ENCODE measurements at places on chromosomes 1 and 21.

GRCh38 chr1:97166626-97167025 lies 445.0 kb downstream of the PTBP2 start:
- no peak for DNase-seq

- DNase-seq = no peak
Observed at GRCh38 chr1:206114692-206115640, 2.2 kb downstream of the AVPR1B start.

GRCh38 chr1:208269338-208269666 lies 25.1 kb upstream of the PLXNA2 start:
- no peak for DNase-seq

GRCh38 chr1:3904843-3905185 lies 4.7 kb upstream of the C1orf174 start:
- no peak for DNase-seq

GRCh38 chr1:184078564-184079249 lies 27.2 kb downstream of the TSEN15 start:
- no peak for DNase-seq

GRCh38 chr1:21251773-21252471 lies 38.3 kb downstream of the ECE1 start:
- DNase-seq = peak; percentile 37

DNA sequence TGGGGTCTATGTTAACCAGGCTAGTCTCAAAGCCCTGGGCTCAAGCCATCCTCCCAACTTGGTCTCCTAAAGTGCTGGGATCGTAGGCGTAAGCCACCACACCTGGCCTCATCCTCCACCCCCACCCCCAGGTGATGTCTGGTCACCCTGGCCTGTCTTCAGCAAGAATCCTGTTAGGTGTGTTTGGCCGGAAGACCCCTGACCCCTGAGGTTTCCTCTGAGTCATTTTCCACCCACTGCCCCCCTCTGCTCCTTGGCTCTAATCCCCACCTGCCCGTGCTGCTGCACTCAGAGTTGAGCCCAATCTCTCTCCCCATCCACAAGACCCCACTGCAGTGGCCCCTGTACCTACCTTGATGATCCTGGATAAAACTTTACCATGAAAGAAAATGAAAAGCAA lies 25.2 kb downstream of the SLC66A1 start:
- no peak for DNase-seq

GRCh38 chr1:228802386-228803220 lies 67.3 kb downstream of the RHOU start:
- DNase-seq = peak; percentile 15

DNA sequence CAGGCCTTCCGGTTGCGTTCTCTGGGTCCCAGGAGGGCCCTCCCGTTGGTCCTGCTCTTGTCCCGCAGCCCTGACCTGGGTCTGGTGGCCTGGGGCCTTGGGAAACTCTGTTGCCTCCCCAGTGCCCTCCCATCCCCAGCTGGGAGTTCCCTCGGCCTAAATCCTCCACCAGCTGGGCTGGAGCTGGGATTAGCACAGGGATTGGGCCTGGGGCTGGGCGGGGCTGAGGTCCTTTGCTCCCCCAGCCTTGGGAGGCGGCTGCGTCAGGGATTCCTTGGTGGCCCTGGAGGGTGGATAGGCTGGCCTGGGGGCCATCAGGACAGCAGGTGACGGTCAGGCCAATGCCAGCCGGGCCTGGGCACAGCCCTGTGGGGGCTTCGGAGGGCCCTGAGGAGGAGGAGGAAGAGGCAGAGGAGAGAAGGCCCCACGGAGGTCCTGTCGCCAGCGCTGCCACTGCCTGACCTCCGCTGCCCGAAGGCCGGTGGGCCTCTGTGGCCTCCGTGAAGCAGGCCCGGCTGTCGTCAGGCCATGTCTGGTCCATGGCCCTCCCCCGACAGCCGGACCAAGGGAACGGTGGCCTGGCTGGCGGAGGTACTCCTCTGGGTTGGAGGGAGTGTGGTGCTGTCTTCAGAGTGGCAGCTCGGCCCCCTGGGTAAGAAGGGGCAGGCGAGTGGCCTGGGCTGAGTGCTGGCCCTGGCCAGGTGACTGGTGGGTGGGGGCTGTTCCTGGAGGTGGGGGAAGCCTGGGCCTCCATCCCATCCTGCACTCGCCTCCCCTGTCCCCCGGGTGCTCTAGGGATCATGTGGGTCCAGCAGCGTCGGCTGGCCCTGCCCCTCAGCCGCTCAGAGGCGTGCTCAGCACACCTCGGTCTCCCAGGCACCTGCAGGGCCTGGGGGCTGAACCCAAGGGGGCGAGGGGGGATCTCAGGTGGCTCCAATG lies at the start of gene PLCH2:
PLCH2 (plus strand) TSS at position 229 of the 939 bp plus-strand sequence; CDS start at position 529, 300 bp downstream.
- no peak for DNase-seq

GRCh38 chr1:58905126-58905490 lies 121.3 kb upstream of the JUN start:
- no peak for DNase-seq

GRCh38 chr1:21365036-21365435 lies 74.8 kb upstream of the ECE1 start:
- DNase-seq = no peak

DNA sequence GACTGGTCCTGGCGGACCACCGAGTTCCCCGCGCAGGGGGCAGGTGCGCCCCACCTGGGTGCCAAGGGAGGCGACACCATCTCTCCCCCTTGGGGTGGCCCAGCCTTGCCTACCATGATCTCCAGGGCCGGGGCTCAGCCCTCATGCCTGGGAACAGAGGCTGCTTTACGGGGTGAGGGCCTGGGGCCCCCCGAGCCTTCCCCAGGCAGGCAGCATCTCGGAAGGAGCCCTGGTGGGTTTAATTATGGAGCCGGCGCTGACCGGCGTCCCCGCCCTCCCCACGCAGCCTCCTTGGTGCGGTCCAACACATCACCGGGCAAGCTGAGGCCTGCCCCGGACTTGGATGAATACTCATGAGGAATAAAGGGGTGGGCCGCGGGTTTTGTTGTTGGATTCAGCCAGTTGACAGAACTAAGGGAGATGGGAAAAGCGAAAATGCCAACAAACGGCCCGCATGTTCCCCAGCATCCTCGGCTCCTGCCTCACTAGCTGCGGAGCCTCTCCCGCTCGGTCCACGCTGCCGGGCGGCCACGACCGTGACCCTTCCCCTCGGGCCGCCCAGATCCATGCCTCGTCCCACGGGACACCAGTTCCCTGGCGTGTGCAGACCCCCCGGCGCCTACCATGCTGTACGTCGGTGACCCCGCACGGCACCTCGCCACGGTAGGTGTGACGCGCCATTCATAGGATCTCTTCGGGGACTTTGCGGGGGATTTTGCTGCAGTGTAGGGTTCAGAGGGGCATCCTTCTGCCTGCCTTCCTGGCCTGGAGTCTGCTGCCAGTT lies 38.2 kb downstream of the TP73 start:
- DNase-seq = peak; percentile 21

GRCh38 chr1:203985676-203986075 lies 87.2 kb upstream of the SOX13 start:
- peak; percentile 38 for DNase-seq

DNA sequence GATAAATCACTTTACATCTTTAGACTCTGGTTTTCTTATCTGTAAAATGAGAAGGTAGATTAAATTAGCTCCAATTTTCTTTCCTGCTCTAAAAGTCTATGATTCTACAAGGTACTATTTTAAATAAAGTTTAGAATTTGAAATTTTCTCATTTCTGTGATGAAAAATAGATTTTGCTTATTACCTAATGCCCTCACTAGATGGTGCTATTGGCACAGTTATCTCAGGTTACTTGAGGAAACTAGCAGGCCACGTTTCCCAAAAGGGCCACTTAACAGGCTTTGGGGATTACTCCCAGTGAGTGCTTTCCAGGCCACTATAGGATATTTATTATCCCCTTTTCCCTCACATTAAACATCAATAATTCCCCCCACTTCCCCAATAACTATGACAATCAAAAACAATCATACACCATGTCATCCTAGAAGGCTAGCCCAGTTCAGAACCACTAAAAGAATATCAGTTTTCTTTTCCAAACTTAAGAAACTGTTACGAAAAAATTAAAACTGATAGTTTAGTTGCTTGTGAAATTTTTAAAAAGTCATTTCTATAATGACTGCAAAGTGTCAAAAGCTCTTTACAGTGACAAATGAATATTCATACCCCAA lies 30.6 kb downstream of the OMA1 start:
- peak; percentile 83 for DNase-seq

- DNase-seq = peak; percentile 24
Observed at GRCh38 chr1:65457868-65458267, 37.4 kb downstream of the LEPR start.

- no peak for DNase-seq
Observed at GRCh38 chr1:237009611-237010010, 5.4 kb upstream of the MT1HL1 start.

- DNase-seq = peak; percentile 44
Observed at GRCh38 chr1:35298464-35298863, 30.0 kb downstream of the ZMYM4 start.

DNA sequence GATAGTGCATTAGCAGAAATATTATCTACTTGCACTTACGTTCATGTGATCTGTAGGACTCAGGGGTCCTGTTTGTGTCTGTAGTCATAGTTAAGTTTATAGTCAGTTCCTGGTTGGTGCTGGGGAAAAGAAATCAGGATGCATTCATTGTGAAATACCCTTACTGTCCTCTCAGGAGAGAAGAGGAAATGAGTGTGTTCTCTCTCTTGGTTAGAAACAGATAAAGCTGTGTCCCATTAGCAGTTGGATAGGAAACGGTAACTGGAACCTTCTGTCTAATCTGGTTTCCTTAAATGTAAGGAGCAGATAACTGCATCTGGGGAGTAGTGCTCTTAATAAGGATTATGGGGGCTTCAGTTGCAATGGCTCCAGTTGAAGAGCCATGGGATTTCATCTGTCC lies 8.9 kb downstream of the SDCCAG8 start:
- DNase-seq = no peak

- DNase-seq = no peak
Observed at GRCh38 chr1:114355240-114355639, 155.8 kb downstream of the TRIM33 start.

DNA sequence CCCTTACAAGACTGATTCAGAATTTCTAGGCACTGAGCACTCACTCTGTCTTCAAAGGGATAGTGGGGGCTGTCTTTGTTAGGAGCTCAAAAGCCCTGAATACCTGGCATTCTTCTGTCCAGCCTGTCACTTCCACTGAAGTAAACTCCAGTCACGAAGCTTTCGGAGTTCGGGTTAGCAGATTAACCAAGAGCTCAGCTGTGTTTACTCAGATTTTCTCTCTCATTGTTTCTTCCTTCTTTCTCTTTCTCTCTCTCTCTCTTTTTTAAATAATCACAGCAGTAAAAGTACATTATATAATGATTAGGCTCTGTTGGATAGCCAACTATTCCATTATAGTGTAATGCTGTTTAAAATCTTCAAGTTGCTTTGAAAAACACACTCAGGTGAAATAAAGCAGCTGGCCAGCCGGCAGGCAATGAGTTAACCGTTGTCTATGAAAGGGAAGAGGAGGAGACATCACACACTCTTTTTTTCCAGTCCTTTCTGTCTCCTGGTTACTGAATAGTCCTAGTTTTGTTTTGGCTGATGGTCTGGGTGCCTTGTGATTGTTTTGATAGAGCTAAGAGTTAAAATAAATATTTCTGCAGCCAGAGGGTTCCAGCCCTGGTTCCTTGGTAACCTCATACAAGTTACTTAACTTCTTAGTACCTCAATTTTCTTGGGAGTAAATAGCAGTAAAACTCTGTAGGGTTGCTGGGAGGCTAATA lies 89.8 kb downstream of the ADSS2 start:
- no peak for DNase-seq

- no peak for DNase-seq
Observed at GRCh38 chr1:10074059-10074851, 41.5 kb downstream of the UBE4B start.

DNA sequence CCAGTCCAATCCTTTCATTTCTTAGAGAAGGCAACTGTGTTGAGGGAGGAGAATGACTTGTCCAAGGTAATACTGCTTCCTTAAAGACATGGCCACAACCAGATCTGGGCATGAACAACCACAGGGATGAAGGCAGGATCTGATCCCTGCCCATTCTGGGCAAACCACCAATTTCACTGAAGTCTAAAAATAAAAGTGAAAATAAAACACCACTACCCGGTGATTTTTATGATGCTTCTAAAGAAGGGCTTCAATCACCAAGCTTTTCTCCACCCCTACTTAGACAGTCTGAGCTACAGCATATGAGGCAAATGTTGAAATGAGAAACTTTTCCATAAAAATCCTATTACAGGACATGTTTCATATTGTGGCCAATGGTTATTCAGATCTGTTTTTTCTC lies 133.0 kb downstream of the PTPN14 start:
- no peak for DNase-seq

GRCh38 chr1:159881622-159882526 lies 18.1 kb downstream of the CFAP45 start:
- DNase-seq = peak; percentile 91

GRCh38 chr1:81921851-81922462 lies 121.2 kb downstream of the ADGRL2 start:
- DNase-seq = no peak

DNA sequence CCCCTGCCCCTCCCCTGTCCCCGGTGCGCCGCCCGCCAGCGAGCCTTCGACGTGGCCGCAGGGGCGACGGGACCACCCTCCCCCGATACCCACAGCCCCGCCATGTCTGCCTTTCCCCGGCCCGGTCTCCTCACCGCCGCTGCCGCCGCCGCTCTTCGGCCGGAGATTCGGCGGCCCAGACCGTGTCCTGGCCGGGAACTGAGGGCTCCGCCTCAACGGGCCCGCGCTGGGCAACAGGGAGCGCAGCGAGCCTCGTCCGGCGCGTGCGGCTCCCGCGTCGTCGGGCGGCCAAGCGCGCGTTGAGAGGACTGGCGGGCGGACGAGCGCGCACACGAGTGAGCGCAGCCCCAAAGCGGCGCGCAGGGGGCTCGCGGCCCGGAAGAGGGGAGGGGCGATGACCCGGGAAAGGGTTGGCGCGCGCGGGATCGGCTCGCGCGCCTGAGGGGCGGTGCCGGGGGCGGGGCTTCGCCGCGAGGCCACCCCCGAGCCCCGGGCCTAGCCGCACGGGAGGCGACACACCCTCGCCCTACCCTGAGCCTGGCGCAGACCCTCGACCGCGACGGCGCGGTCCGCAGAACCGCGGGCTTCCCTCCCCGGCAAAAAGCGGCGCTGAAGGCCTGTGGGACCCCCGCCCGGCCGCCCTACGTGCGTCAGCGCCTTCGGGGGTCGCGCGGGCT lies at the start of gene BTG3:
BTG3 (minus strand) TSS at position 337 of the 677 bp plus-strand sequence. CDS start 3,757 bp downstream, outside the sequence.
- DNase-seq = peak; percentile 89

DNA sequence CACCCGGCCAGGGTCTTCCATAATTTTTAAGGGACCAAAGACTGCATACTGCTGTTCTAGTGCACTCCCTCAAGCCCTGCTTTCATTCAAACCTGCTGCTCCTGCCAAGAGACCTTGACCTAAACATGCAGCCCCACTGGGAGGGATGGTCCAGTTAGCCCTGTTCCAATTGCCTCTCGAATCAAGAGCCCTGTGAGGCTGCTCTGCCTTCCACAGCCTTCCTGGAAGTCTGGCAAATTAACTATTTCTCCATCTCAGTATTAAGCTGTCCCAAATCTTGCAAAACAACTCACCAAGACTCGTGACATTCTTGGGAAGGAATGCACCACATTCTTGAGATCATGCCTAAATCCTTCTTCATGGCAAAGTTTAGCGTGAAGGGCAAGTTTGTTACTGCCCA lies 231.3 kb downstream of the C1orf94 start:
- DNase-seq = no peak

DNA sequence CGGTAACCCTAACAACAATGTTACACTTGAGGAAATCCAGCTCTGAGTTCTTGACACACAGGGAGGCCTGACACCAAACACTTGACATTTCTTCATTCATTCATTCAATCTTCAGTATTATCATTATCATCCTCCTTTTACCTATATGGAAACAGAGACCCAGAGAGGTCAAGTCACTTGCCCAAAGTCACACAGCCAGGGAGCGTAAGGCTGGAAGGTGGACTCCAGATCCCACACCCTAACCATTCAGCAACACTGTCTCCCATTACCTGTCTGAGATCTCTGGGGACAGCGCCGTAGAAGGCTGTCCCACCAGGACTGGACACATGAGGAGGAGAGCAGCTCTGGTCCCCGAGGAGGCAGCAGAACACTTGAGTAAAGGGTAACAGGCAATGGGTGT lies 101.4 kb downstream of the SYF2 start:
- no peak for DNase-seq

All from NCI-H1417 (cell line).